ENCODE measurements at places on chromosomes 4 and X. TPM values are rescaled to one million over a fixed set of nuclear protein-coding genes. Genes with fewer than 3 reads are reported as not detected.

- no peak for DNase-seq
Measured at GRCh38 chr4:112189754-112190153, 41.8 kb upstream of the AP1AR start.

DNA sequence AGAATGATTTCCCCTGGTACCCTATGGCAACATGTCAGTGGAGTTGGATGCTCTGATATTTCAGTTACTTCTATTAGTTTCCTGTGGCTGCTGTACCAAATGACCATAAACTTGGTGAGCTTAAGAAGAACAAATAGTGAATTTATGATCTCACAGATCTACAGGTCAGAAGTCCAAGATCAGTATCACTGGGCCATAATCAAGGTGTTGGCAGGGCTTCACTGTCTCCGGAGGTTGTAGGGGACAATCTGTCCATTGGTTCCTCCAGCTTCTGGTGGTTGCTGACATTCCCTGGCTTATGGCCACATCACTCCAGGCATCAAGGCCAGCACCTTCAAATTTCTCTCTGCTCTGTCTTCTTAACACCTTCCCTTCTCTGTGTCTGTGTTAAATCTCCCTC lies 37.9 kb upstream of the ELOVL6 start:
- DNase-seq, result no peak

Gene POF1B
- total RNA-seq, result 0.17 TPM

DNA sequence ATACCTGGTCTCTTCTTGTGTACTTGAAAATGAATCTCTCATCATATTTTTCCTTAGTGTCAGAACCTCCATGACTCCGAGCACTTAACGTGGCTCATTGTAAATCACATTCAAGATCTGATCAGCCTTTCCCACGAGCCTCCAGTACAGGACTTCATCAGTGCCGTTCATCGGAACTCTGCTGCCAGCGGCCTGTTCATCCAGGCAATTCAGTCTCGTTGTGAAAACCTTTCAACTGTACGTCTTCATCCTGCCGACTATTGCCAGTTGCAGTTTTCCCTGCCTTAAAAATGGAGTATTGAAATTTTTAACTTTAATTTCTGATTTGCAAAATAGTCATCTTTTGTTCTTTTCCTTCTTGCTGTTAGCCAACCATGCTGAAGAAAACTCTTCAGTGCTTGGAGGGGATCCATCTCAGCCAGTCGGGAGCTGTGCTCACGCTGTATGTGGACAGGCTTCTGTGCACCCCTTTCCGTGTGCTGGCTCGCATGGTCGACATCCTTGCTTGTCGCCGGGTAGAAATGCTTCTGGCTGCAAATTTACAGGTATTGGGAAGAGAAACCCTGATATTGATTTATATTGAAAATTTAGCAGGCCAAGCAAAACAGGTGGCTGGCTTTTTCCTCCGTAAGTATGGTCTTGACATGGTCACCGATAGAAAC lies 42.4 kb upstream of the MSANTD1 start:
- no peak for DNase-seq

DNA sequence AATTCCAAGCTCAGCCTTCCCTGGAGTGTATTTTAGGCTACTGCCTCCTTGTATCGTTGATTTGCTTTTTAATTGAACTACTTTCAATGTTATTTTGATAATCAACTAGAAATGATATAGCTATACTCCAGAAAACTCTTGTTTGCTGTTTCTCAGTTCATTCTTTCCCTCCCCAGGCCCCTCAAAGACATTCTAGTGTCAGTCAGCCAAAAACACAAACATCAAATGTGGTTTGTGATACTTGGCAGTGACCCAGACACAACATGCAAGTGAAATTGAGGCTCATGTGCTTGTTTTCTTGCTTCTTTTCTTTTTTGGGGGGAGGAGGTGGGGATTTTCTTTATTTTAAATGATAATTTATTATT lies 7.6 kb downstream of the FAT4 start:
- DNase-seq, result no peak

GRCh38 chr4:27819246-27819645 lies 958.6 kb downstream of the STIM2 start:
- DNase-seq, result no peak

DNA sequence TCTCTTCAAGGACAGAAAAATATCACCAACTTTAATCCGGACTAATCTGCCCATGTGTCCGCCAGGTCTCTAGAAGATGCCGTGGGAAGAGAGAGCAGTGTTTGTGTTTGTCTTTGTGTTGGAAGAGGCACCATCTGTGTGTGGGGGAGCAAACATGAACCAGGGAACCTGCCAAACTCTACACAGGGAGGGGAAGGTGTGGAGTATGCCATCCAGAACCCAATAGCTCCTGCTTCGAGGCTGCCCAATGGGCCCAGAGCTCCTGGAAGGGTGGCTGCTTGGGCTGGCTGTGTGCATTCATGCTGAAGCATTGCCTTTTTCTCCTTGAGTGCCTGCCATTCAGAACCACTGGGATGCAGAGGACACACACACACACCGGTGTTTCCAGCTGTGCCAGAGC lies 536.2 kb downstream of the MID1IP1 start:
- DNase-seq, result no peak

DNA sequence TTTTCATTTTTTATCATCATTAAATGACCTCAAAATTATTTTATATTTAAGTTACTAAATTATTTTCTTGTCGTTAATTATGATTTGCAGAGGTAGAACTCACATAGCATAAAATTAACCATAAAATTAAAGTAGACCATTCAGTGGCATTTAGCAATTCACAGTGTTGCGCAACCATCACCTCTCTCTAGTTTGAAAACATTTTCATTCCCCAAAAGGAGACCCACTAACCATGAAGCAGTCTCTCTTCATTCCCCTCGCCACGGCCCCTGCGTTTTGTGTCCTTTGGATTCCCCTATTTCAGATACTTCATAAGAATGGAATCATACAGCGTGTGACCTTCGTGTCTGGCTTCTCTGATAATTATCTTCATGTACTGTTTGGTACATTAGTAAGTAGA lies 154.9 kb downstream of the ENPP6 start:
- no peak for DNase-seq

Gene RFC1
- total RNA-seq, result 104 TPM

Gene JAKMIP1
- total RNA-seq, result 2.1 TPM

- peak; percentile 38 for DNase-seq
Measured at GRCh38 chrX:23694606-23695005, 27.3 kb downstream of the PRDX4 start.

- no peak for DNase-seq
Measured at GRCh38 chrX:149433051-149433450, 72.1 kb downstream of the IDS start.

Gene SYTL4
- not detected for total RNA-seq

GRCh38 chr4:57494821-57495220 lies 384.6 kb upstream of the IGFBP7 start:
- no peak for DNase-seq

Gene PCDH11X
- total RNA-seq, result not detected

GRCh38 chrX:134533952-134534351 lies 74.0 kb downstream of the HPRT1 start:
- no peak for DNase-seq

DNA sequence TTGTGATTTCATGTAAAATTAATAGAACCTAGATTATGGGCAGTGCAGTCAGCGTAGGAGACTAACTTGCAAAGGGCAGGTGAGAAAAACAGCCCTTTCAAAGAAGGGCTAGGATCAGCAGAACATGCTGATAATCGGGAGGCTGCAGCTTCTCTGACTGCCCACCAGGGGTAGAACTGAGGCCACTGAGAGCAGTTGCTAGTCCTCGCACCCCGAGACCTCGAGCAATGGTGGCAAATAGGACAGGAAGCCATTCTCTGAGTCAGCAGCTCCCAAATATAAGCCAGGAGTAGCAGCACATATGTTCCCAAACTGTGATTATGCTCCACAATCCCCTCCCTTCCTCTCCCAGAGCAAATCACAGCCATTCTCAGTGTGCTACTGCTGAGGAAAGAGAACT lies 186.5 kb downstream of the MSL3 start:
- no peak for DNase-seq

- no peak for DNase-seq
Measured at GRCh38 chrX:9912351-9913145, 54.6 kb upstream of the CLDN34 start.

DNA sequence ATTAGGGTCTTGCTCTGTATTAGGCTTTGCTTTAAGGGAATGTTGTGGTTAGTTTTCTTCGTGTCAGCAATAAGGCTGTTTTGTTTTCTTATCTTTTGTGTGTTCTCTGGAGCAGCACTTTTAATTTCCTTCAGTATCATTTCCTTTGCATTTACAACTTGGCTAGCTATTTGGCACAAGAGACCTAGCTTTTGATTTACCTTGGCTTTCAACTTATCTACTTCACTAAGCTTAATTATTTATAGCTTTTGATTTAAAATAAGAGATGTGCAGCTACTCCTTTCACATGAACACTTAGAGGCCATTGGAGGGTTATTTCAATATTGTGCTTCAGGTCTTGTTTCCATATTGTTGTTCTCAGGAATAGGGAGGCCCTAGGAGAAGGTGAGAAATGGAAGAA lies 68.2 kb downstream of the FAT4 start:
- no peak for DNase-seq

Gene SPANXA1
- not detected for total RNA-seq

DNA sequence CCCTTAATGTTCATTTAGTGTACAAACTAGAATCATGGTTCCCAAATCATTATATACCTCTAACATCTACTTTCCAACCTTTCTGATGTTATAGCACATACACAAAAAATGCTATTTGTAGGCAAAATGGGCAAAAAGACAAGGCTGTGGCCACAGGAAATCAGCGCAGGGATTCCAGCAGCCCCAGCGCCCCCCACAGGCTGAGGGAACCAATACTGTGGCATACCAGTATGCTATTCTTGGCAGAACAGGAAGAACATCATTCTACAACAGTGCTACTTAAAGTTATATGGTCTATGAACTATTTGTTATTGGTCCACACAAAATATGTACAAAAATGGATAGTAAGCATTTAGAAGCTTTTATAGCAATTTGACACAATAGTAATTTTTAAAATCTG lies 25.3 kb downstream of the STEEP1 start:
- peak; percentile 18 for DNase-seq

GRCh38 chr4:48025005-48025404 lies 8.4 kb downstream of the NIPAL1 start:
- no peak for DNase-seq

GRCh38 chr4:72295966-72296557 lies 264.3 kb downstream of the NPFFR2 start:
- DNase-seq, result no peak

Gene SASH3
- 70.8 TPM for total RNA-seq

DNA sequence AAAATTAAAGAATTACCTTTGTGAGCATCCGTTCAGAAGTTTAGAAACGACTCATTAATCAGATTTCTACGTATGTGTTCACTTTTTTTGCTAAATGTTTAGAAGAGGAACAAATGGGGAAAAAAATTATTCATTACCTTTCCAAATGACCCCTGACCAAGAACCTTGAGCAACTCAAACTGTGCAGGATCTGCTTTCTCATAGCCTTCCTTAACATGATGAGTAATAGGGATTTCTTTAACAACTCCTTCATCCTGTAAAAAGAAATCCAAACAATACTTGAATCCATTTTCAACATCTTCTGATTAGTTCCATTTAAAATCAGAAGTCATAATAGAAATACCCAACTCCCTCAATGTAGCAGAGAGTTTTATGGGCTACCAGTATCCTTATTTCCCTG lies 32.1 kb downstream of the RPS6KA6 start:
- DNase-seq, result no peak

DNA sequence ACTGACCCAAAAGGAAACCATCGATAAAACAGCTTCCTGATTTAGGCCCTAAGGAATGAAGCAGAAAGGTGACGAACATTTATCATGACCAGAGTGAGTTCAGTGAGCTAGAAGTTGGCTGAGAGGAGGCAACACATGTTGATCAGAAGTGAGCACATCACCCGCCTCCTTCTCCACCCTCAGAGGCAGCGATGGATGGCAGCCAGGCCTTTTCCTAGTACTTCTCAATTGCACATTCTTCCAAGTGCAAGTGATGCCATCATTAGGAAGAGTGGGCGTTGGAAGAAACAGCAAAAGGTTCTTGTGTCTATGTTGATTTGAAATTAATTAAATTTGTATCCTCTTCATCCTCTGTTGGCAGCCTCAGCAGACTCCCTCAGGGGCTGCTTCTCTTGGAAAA lies 51.7 kb downstream of the TMEM154 start:
- DNase-seq, result no peak

Gene UGT2A3
- not detected for total RNA-seq

DNA sequence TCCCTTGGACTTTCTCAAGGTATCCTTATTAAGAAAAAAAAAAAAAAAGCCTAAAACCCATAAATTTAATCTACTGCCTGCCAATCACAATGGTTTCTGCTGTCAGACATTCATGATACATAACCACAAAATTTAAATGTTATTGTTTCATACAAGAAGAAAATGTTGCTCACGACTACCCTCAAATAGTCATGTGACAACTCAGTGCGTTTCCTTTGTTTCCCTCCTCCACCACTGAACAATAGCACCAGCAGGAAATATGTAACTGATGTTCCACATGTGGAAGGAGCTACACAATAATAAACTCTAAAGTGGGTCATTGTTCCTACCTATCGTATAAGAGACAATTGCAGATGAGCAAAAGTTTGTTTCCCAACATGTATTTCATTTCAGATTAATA lies 244.1 kb upstream of the EDNRA start:
- no peak for DNase-seq

DNA sequence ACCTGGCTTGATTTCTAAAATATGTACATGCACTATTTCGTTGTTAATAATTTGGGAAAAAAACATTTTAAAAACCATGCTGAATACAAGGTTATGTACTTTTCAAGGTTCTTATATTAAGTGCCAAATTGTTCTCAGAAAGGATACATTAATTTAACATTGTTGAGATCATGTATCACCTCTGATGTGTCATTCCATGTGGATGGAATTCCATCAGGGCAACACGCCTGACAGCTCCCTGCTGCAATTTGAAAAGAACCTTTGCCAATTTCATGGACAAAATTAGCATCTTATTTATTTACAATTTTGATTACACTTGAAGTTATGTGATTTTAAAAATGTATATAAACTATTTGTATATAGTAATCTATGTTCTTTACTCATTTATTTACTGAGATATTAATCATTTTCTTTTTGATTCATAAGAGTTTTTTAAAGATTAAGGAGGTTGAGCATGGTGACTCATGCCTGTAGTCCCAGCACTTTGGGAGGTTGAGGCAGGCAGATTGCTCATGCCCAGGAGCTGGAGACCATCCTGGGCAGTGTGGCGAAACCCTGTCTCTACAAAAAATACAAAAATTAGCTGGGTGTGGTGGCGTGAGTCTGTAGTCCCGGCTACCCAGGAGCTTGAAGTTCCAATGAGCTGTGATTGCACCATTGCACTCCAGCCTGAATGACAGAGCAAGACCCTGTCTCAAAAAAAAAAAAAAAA lies 142.8 kb downstream of the ENPP6 start:
- no peak for DNase-seq

Gene MXRA5
- total RNA-seq, result not detected

DNA sequence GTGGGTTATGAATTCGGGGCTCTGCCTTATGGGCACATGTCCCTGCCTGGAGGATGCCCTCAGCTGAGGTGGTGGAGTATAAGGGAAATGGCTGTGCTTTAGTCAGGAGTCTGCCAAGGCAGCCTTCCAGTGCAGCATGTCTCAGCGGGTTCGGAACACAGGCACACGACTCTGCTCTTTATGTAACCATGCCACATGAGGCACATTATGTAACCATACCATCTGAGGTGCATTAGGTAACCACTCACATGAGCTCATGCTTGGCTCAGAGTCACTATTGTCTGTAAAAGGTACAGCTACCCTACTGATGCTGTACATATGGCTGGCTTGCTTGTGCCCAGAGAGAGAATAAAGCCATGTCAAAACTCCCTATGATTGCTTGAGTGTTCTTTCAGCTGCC lies 723.6 kb downstream of the TRAM1L1 start:
- DNase-seq, result no peak
